ENCODE measurements at places on chromosomes 7 and 10.

GRCh38 chr10:44755481-44755880, 155.7 kb upstream of the TMEM72 start:
- DNase-seq, result no peak

- no peak for DNase-seq
Observed at GRCh38 chr7:149773446-149774236, at the start of gene ZNF467. ZNF467 (minus strand) TSS chr7:149773588; CDS start chr7:149771032, 2,556 bp downstream.

DNA sequence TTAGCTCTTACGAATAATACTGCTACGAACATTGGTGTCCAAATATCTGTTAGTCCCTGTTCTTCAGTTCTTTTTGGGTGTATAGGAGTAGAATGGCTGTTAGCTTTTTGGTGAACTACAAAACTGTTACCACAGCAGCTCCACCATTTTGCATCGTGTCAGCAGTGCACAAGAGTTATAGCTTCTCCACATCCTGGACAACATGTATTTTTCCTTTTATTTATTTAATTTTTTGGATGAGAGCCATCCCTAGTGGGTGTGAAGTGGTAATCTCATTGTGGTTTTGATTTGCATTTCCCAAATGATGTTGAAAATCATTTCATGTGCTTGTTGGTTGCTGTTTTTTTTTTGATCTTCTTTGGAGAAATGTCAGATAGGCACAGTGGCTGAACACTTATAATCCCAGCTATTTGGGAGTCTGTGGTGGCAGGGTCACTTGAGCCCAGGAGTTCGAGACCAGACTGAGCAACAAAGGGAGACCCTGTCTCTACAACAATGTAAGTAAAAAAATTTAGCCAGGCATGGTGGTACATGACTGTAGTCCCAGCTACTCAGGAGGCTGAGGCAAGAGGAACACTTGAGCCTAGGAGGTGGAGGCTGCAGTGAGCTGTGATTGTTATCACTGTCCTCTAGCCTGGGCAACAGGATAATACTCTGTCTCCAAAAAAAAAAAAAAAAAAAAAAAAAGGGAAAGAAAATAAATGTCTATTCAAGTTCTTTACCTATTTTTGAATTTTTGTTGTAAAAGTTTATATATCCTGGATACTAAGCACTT, 31.7 kb downstream of the TRIM24 start:
- DNase-seq, result no peak

- DNase-seq, result no peak
Observed at GRCh38 chr7:78363866-78364265, 565.3 kb downstream of the PHTF2 start.

- no peak for DNase-seq
Observed at GRCh38 chr10:100570506-100570905, 34.8 kb downstream of the HIF1AN start.

Data from activated T-cell treated with anti-CD3 and anti-CD28 coated beads, Interleukin-2, amount 50 U/mL, for 48 hours (primary cell).